Mucosa of gallbladder (tissue), 1 donor: ENCODE measurements at places on chromosomes 2 and 18.

DNA sequence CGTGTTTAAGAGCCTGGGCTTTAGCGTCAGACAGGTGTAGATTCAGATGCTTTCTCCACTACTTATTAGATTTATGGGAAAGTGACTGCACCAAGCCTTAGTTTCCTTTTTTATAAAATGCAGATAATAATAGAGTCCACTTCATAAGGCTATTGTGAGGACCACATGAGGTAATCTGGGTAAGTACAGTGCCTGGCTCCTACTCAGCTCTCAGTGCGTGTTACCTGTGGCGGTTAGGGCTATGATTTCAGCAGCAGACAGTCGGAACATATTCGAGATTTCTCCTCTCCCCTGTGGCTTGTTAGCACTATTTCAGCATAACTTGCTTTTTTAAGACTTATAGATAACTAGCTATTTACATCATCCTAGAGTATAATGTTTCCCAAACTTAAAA, 32.0 kb downstream of the MAP3K20 start:
- DNase-seq, result no peak

DNA sequence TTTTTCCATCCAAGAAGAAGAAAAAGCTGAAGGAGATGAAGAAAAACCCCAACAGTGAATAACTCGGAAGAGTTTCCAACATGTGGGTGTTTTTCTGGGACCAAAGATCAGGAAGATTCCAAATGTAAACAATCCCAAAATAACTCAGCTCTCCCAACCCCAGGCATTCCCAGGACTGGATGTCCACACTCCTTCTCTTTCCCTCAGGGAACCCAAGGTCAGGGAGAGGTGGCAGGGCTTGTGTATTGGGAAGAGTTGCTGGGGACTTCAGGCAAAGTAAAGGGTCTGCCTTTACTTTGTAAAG, 268.0 kb downstream of the DYSF start:
- DNase-seq, result no peak

DNA sequence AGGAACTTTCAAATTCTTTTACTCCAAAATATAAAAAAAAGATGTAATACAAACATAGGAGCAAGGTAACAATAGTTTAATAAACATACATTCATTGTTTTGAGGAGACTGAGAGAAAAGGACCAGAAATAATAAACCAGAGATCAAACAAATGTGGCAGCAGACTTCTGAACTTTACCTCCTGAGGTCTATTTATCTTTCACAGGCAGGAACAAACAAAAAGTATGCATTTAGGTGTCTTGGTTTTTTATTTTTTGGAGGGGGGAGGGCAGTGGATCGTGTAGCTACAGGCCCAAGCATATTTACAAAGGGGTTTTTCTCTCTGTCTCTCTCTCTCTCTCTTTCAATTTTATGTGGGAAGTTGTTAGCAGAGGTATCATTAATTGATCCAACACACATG, 5.6 kb downstream of the PPP4R1 start:
- DNase-seq, result no peak

DNA sequence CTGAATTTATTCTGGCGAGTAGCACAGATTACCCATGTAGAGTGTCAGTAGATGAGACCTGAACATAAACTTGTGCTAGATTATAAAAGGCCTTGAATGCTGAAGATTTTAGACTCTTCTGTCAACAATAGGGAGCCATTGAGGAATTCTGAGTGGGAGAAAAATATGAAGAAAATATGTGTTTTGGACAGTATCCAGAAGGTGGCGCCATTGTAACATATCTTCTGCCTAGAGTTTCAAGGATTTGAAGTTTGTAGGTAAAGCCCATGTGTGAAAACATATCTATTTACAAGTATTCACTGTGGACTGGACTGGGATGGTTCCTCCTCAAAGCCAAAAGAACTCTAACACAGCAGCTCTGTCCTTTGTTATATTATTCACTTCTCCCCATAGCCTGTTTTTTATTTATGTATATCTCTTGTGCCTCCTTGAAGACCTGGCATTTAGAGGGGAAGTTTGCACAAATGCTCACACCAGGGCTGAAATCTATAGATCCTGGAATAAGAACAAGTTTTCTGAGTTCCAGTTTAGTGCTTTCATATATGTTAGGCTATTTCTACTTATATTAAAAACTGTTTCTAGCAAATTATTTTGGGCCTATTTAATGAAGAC, 124.9 kb downstream of the RDH14 start:
- no peak for DNase-seq

GRCh38 chr2:218961651-218962570, 2.4 kb downstream of the CDK5R2 start:
- no peak for DNase-seq

DNA sequence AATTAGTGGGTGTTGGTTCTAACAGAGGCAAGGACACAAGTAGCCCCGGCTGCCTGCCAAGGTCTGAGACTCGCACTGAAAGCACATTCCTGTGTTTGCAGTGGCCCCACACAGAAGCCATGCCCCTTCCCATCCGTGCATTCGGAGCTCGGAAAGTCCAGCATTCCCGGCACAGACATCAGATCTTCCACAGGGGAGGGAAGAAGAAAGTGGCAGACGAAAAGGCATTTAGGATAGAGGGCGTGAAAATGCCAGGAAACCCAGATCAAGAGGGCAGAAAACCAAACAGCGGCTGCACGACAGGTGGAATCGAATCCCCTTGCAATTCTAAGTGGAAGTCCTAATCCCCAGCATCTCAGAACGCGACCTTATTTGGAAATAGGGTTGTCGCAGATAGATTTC, 105.5 kb upstream of the ASB18 start:
- no peak for DNase-seq

GRCh38 chr2:37529830-37530415, 141.5 kb downstream of the CDC42EP3 start:
- DNase-seq, result no peak

GRCh38 chr2:23326330-23326729, 58.6 kb upstream of the KLHL29 start:
- no peak for DNase-seq

DNA sequence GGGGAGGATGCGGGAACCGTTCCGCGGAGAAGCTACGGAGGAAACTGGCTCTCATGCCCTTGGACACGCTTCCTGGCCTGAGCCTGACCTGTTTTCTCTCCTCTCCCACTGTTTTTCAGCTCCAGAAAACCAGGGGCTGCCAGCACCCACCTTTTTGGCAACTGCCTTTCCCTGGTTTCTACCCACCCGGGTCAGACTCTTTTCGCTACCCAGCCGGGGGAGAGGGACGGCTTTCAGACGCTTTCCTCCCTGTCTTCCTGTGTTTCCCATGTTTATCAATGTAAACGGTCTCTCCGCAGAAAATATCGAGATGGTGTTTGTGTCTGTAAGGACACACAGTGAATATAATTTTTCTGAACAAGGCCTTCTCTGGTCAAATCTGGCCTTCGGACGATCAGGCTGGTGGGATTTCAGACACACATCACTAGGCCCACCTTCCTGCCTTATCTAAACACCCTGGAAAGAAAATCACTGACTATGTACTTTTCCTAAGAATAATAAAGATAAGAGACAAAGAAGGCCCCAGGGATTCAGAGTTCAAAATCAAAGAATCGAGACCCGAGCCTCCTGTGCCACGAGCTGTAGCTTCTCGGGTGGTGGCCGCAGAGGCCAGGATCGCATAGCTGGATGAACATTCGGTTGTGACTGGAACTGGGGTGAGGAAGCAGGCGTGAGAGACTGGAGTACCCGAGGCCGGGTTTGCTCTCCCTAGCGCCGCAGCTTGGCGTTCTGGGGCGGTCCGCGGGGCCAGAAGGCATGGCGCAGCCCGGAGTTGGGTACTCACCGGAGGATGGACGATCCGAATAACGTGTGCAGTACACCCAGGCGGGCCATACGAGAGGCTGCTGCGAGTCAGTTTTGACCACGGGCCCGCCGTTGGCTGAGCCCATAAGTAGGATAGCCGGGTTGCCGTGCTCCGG, 1.7 kb downstream of the EN1 start:
- no peak for DNase-seq

DNA sequence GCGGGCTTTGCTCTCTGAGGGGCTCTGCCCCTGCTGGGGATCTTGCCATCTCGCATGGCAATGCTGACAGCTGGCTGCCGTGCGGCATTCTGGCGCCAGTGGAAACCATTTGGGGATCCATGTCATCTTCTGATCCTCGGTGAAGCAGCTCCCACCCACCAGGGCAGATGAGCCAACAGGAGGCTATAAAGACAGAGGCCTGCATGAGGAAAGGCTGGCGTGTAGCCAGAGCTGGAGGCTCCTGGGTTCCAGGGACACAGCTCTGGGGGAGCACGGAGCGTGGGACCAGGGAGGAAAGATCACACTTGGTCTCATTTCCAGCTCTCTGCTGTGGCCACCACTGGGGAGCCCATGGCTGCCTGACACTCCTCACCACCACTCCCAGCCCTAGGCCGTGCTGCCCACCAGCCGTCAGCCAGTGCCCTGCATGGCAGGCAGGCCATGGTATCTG, 145.8 kb downstream of the ZFP36L2 start:
- no peak for DNase-seq

- DNase-seq, result no peak
These were observed 414.3 kb upstream of the HS6ST1 start for GRCh38 chr2:128732976-128733431.

DNA sequence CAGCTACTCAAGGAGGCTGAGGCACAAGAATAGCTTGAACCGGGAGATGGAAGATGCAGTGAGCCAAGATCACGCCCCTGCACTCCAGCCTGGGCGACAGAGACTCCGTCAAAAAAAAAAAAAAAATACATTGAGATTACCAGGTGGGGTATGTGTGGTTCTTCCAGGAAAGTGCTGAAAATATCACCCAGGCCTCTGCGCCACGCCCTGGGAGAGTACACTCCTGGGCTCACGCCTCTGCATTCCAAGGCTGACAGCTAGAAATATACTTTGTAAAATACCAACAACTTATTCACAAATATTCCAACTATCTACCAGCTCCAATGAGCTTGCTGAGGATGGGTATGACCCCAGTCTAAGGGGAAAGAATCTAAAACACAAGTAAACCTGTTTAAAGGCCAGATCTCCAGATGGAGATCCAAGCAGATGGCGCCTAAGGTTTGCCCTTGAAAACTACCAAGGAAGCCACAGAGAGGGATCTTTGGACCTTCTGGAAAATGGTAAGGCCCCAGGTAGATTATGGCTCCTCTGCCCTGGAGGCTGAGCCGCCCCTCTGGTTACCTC, 21.6 kb upstream of the B3GNT7 start:
- no peak for DNase-seq

DNA sequence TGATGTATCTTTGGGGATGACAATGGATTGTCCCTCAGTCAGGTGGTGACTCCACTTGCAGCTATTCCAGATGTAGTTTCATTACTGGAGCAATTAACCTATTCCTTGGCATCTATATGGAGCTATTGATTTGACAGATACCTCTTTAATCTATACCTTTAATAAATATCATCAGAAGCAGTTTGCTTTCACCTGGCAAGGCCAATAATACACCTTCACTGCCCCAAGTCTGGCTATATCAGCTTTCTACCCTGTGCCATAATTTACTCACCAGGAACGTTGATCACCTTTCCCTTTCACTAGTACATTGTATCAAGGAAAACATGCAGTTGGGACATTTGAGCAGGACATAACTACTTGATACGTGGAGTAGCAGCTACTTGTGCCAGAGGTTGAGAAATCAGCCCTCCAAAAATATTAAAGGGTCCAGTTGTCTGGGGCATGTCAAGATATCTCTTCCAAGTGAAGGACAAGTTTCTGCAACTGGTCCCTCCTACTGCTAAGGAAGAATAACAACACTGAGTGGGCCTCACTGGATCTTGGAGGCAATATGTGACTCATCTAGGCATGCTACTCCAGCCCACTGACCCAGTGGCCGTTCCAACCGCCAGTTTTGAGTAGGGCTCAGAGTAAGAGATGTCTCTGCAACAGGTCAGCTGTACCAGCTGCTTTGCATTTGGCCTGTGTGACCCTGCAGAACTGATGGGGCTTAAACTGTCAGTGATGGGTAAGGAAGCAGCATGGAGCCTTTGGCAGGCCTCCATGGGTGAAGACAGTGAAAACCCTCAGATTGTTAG, 67.0 kb downstream of the PSMG2 start:
- no peak for DNase-seq

DNA sequence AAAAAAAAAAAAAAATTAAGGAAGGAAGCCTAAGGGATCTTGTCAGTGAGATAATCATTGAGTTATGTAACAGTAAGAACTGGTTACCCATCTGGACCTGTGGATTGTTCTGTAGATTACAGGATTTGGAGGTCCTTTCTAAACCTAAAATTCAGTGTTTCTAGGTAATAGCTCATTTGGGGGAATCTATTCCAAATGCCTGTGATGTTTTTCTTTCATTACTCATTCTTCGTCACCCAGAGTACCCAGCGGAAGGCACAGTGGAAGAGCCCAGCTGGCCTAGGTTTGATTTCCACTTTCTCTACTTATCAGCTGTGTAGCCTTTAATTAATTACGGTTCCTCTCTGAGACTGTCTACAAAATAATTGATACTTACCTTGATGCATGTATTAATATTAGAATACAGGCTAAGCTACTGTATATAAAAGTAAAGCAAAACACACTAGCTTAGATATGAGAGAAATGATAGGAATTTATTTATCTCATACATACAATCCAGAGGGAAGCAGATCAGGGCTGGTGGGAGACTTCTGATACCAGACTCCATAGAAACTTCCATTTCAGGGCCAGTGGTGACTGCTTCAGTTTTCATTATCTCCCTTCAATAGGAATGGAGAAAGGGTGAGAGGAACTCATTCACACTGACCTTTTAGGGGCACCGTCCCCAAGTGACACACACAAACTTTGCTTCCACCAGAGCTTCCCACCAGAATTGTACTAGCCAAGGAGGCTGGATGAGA, 115.8 kb upstream of the NOSTRIN start:
- no peak for DNase-seq
